ENCODE measurements at places on chromosomes 6 and 20.
A peak's percentile ranks its signal among the peaks of the same experiment; 100 is the strongest.

DNA sequence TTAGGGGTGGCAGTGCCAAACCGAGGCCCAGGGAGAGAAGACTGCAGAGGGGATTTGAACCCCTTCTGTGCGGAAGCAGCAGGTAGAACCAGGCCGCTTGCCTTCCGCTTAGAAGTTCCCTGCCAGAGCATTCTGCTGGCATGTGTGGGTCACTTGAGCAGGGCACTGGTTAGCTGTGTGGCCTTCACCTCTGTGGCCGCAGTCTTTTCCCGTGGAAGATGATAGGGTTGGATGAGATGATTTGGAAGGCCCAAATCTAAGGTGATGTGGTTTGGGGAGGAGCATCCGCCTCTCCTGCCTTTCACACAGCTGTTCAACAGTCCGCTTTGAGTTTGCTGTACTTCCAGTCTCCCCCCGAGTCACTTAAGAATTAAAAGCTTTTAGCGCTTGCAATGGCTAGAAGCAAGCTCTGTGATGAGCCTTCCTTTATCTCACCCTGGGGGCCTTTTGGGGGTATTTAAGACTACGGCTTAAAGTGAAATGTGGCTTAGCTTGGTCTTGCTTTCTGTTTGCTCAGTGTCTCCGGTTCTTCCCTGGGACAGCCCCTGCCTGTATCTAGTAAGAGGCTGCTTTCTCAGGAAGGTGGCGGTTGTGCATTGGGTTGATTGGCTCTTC is 743 bp downstream of the CMTR1 start:
- peak; percentile 1 for DNase-seq

GRCh38 chr6:1856381-1856780 is 246.7 kb downstream of the FOXC1 start:
- DNase-seq, result no peak

DNA sequence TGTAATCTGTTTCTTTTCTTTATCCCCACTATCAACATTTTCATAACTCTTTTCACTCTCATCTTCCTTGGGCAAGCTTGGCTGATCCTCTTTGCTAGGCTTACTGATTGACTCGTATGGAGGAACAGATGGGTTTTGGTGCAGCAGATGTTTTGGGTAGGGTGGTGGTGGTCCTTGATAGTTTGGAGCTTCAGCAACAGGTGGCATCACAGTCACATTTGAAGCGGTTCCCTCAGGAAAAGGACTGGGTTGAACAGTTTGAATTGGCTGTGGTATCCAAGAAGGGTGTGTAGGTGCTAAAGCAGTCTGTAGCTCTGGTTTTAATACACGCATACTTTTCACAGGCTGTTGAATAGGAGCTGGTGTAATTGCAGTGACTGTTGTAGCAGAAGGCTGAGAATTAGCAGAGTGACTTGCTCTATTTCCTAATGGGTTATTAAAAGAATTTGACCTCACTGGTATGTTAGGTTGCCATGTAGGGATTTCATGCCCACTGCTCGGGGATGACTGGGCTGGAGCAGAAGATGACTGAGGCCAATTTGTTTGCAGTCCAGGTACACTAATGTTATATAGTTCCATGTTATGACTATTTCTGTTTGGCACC is 34.5 kb downstream of the LATS1 start:
- no peak for DNase-seq

DNA sequence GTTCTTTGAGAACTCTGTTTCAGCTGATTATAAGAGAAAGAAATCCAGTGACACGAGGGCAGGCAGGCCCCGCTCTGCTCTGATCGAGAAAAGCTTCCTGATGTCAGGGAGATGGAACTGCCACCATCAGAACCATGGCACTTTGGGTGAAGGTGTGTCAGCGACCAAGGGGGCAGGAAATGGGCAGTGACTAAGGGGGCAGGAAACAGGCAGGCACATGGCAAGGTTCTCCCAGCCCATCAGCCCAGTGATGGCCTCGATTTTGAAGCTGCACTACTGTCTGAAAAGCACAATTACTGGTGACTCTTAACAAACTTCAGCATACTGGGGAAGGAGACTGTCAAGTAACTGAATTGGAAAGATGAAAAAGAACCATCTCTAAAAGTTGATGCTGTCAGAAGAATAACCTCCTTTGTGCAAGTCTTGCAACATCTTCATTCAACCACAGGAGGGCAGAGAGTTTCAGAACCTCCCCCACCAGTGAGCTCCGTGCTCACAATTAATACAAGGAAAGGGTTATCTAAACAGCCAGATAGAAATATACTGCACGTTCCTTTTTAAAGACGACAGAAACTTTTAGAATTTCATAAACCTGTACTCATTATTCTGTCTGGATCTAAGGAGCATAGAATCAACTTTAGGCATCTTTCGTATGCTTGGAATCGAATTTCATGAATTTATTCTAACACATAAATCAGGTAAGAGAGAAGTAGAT is 39.1 kb downstream of the TMX4 start:
- DNase-seq, result peak; percentile 53

GRCh38 chr20:36745234-36745926 is 510 bp downstream of the NDRG3 start:
- peak; percentile 58 for DNase-seq

DNA sequence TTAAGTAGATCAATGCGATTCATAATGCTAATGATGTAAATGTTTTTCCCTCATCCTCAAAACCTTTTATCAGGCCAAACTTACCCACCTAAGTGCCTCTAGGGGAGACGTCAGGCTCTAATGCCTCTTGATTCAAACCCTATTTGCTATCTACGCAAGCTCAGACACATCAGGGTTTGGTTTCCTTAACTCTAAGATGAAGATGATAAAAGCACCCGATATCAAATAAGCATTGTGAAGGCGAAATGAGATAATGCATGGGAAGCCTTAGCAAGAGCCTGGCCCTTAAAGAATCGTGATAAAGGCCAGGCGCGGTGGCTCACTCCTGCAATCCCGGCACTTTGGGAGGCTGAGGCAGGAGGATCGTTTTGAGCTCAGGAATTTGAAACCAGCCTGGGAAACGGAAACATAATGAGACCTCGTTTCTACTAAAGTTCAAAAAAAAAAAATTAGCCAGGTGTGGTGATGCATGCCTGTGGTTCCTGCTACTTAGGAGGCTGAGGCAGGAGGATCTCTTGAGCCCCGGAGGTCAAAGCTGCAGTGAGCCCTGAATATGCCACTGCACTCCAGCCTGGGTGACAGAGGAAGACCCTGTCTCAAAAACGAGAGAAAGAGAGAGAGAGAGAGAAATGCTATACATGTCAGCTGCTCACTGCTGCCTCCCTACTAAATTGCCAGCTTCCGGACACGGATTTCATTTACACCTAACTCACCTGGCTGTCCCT is 13.5 kb downstream of the CNKSR3 start:
- no peak for DNase-seq

Measured in SW480 (cell line).